ENCODE measurements at places on chromosomes 6 and 20.

- DNase-seq, result no peak
These were observed 312.5 kb upstream of the PLCB4 start for GRCh38 chr20:8756410-8756809.

- no peak for DNase-seq
These were observed 43.9 kb downstream of the HLA-A start for GRCh38 chr6:29986179-29986781.

- no peak for DNase-seq
These were observed 43.8 kb upstream of the AFDN start for GRCh38 chr6:167782698-167783517.

- DNase-seq, result no peak
These were observed at the start of gene CDH4 for GRCh38 chr20:61251529-61252393. CDH4 (plus strand) TSS chr20:61252261.

DNA sequence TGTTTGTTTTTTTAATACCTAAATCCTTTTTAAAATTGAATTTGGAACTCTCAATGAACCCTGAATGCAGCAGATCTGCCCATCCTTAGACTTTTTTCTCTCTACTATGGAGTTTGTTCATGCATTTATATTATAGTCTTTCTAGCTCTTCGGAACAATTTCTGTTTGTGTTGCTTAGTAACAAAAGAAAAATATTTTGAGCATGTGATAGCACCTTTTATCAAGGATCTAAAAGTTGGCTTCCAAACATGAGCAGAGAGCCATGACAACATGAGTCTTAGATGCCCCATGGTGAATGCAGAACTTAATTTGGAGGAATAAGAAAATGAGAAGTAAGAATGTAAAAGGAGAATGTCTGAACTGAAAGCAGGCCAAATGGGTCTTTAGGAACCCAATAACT, 133.7 kb downstream of the EDN1 start:
- no peak for DNase-seq

- no peak for DNase-seq
These were observed 8.5 kb upstream of the SOD2 start for GRCh38 chr6:159701413-159701999.

- DNase-seq, result no peak
These were observed 70.4 kb downstream of the FYN start for GRCh38 chr6:111802720-111803330.

DNA sequence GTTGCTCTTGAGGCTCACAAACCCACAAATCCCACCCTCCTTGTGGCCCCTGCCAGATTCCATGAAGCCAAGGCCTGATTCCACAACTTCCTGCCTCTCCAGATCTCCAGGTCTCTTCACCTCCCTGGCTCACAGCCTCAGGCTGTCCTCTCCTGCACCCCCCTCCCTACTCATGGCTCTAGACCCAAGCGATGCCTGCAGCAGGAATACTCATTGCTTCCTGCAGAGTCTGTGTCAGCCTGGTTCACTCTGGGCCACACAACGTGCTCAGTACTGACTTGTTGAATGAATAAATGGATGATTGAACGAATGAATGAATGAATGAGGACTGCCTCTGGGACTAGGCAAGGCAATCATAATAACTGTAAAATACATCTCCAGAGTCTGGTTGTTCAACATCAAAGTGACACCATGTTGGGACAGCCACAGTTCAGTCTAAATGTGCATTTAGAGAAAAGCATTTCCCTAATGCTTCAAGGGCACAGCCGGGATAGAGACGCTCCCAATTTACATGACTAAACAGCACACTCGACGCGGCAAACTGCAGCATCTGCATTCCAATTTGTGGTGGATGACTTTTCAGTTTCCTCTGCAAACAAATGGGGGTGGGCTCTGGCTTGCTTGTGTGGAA, 139.9 kb downstream of the GRM4 start:
- DNase-seq, result no peak

GRCh38 chr20:46286382-46286781, 21.9 kb downstream of the CDH22 start:
- no peak for DNase-seq

Measured in left ventricle myocardium superior (tissue), 1 donor.